Left lung (tissue), 14 donors: ENCODE measurements at places on chromosomes 5 and 9. TPM values are rescaled to one million over a fixed set of nuclear protein-coding genes. Genes with fewer than 3 reads are reported as not detected.

DNA sequence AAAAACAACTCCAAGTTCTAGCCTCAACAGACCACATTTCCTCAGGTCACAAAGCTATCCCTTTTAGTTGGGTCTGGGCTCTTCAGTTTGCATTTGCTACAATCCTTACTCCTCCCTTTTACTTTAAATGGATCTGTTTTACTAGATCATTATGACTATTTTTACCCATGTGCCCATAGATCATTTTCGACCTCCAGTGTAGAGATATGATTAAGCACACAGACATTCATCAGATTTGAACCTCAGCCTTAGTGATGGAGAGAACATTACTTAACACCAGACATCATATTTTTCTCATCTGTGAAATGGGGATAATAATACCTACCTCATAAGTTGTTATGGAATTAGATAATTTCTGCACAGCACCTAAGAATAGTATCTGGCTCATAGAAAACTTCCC lies 141.9 kb downstream of the NPR3 start:
- no peak for DNase-seq

GRCh38 chr5:130496215-130496614 lies 592.0 kb downstream of the CHSY3 start:
- no peak for DNase-seq

DNA sequence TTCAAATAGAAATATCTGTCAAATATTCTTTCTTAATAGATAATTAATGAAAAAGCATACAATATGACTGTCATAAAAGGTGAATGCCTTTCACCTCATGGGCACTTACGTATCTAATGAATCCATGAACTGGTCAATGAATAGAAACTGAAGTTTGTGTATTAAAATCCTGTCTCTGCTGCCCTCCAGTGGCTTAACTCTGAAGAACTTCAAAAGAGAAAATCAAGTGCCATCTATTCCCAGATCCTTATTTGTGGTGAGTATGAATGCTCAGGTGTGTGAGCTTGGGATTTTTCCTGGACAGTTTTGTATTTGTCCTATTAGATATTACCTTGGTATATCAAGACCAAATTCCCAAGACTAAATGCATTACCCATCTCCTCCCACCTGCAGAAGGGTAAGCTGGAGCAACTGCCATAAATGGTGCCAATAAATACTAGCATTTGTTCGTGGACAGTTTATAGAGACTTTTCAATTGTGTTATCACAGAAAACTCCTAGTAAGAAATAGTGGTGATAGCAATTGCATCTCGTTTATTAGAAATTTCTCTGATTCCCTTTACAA lies 44.0 kb upstream of the SVEP1 start:
- no peak for DNase-seq

The PCDHB6 gene
- polyA plus RNA-seq = 2.8 TPM

DNA sequence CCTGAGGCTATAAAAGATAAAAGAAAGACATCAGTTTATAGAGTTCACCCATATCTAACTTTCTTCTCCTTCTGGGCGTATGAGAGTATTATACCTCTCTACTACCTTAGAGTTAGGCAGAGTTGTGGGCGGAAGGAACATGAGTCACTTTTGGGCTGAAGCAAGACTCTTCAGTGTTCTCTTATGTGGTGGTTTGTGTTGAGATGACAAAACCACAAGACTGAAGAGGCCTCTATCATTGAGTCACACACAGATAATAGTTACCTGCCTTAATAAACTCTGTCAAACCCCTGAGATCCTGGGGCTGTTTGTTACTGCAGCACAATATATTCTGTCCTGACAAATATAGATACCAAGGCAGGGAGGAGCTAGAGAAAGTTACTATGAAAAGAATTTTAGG lies 184.2 kb downstream of the EFNA5 start:
- DNase-seq = no peak

- no peak for DNase-seq
These were observed 164.9 kb downstream of the SEMA6A start for GRCh38 chr5:116409591-116410296.

The PDCD1LG2 gene
- polyA plus RNA-seq = 0.18 TPM
